IMR-90 (cell line): ENCODE measurements at places on chromosomes 1 and 21. TPM values are rescaled to one million over a fixed set of nuclear protein-coding genes. Genes with fewer than 3 reads are reported as not detected.

Gene PCNT
- 10.0 and 14.2 TPM in 2 replicates for total RNA-seq

Gene PIK3CD
- total RNA-seq = 5.0 and 5.6 TPM in 2 replicates

Gene NBPF10
- 1.1 and 1.4 TPM in 2 replicates for total RNA-seq

GRCh38 chr1:9595156-9595967 lies 6.7 kb downstream of the TMEM201 start:
- H3K4me3 ChIP-seq = no peak overlapping the region
- H3K27ac ChIP-seq = no peak overlapping the region
- H3K4me1 ChIP-seq = peaks cover 10% of the 10 kb centered on the region
- no peaks in the 10 kb centered on the region for H3K27me3 ChIP-seq
- no peak for DNase-seq

DNA sequence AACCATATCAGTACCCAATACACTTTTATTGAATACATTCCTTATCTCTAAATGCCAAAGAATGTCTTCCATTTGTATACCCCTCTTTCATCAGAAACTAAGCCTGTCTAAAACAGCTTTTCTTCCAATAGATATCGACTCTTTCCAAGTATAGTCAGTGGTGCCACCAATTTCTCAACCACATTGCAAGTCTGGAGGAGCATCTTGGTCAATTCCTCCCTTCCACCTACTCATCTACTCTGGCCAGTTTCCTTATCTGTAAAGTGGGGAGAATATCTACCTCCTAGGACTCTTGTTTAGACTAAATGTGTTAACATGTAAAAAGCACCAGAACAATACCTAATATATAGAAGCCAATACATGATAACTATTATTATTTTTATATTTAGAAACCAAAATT lies 28.5 kb upstream of the FGGY start:
- no peaks in the 10 kb centered on the region for H3K27me3 ChIP-seq
- H3K4me3 ChIP-seq = no peak overlapping the region
- DNase-seq = no peak

GRCh38 chr1:25131794-25132193 lies 100.5 kb downstream of the SYF2 start:
- no peak overlapping the region for H3K4me3 ChIP-seq
- no peak for DNase-seq

DNA sequence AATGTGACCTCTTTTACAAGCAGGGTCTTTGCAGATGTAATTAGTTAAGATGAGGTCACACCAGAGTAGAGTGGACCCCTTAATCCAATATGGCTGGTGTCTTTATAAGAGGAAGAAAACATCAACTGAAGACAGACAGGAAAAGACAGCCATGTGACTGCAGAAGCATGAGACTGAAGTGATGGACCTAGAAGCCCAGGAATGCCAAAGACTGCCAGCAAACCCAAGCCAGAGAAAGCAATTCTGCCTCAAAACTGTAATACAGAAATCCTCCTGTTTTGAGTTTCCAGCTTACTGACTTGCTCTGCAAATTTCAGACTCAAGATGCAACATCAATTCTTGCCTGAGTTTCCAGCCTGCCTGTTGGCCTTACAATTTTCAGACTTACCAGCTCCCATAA lies 17.3 kb downstream of the ENAH start:
- H3K36me3 ChIP-seq = peaks cover 4% of the 10 kb centered on the region
- H3K27me3 ChIP-seq = no peaks in the 10 kb centered on the region
- no peak overlapping the region for H3K27ac ChIP-seq
- H3K4me1 ChIP-seq = peaks cover 3% of the 10 kb centered on the region
- H3K4me3 ChIP-seq = no peak overlapping the region

DNA sequence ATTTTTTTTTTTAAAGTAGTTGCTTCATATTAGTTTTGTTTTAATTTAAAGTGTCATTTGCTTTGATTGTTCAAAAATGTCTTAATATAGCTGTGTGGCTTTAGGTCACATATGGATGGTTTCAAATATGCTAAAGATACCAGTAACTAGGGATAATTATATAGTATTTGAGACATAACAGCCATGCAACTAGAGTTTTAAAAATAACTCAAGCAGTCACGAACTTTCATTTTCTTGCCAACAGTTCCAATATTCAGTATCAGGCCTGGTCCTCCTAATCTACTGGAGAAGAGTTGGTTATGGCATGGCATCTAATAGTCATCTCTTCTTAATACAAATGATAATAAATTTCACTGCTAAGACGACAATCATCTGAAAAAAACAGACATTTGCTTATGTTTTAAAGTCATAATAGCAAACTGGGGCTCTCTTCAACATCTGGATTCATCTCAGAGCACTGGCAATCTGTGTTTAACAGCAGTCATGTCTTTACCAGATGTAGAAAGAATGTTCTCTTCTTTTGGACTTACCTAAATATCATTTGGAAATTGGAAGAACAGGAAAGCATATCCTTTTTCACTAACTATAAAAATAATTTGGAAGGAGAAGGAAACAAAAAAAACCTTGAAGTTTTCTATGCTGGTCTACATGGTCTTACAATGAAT lies 24.1 kb upstream of the A3GALT2 start:
- peaks cover 32% of the 10 kb centered on the region for H3K4me1 ChIP-seq
- H3K4me3 ChIP-seq = no peak overlapping the region
- H3K36me3 ChIP-seq = peaks cover 22% of the 10 kb centered on the region
- no peaks in the 10 kb centered on the region for H3K27me3 ChIP-seq
